CD14-positive monocyte (primary cell): ENCODE measurements at places on chromosomes 3 and 15.
A peak's percentile ranks its signal among the peaks of the same experiment; 100 is the strongest.

- DNase-seq = no peak
These were observed 169.3 kb upstream of the TPM1 start for GRCh38 chr15:62873203-62873602.

GRCh38 chr3:153399636-153400035 is 237.6 kb downstream of the RAP2B start:
- DNase-seq = no peak

DNA sequence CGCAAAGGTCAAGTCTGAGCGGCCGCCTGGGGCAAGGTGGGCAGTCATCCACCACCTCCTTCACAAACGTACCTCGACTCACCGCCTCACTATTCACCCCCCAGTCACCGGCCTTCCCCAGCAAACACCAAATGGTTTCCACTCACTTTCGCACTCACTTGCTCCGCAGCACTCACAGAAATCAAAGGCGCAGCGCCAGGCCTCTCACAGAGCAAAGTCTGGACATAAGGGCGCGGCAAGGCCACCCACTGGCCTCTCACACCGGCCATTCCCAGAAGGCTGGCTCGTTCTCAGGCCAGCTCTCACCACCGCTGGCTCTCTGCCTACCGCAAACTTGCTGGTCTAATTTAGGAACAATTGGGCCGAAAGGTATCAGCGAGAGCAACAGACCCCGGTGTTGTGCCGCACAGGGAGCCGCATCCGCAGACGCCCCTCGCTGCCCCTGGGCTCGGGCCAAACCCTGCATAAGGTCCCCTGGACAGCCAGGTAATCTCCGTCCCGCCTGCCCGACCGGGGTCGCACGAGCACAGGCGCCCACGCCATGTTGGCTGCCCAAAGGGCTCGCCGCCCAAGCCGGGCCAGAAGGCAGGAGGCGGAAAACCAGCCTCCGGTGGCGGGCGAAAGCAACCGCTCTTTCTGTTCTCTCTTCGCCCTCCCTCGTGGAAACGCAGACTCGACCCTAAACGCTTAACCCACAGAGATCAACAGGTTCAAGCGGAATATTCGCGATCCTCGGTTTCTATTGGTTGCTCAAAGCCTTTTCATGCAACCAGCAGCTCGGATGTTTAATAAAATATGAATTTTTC is 2.9 kb downstream of the SHOX2 start:
- DNase-seq = no peak

GRCh38 chr15:41502795-41503668 is 9.4 kb downstream of the ITPKA start:
- DNase-seq = no peak

- DNase-seq = no peak
These were observed 101.0 kb downstream of the ATG7 start for GRCh38 chr3:11373235-11373634.

DNA sequence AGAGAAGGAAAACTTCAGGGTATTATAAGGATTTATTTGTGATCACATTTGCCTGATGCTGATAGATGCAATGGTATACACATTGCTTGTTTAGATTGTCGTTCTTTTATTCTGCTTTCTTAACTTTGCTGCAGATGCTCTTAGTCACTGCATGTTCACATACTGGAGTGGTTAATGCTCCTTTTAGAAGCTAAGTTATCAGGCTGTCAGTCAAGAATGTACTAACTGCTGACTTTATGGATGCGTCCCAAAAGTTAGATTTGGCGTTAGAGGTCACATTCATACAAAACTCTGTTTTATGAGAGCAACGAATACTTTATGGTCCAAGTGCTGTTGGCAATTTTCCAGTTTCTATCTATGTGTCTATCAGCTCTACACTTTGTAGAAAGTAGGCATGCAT is 160.7 kb downstream of the BBX start:
- DNase-seq = no peak

- no peak for DNase-seq
These were observed 16.4 kb downstream of the HDC start for GRCh38 chr15:50248994-50249582.

DNA sequence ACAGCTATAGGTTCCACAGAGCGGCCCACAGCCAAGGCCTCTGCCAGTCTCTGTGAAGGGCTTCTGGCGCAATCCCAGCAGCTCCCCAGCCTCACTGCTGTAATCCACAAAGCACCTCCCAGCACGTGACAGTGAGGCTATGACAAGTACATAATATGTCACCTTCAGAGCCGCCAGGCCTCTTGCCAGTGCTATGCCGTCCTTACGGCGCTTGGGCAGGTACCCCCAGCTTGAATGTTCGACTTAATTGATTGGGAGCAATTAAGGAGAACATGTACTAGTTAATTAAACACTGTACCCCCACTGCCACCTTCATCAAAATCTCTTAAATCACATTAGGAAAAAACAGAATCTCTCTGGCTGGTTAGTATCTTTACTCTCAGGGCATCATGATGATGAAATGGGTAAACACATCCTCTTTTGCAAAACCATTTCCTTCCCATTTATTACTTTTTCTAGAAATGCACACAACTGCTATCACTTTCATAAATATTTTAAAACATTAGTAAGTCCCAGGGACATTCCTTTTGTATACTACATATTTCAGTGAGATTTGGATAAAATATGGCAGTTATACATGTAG is 169.9 kb downstream of the XXYLT1 start:
- DNase-seq = peak; percentile 95

GRCh38 chr3:170095771-170096170 is 58.0 kb downstream of the GPR160 start:
- no peak for DNase-seq

- no peak for DNase-seq
These were observed 81.2 kb downstream of the TLE3 start for GRCh38 chr15:70016511-70016994.

DNA sequence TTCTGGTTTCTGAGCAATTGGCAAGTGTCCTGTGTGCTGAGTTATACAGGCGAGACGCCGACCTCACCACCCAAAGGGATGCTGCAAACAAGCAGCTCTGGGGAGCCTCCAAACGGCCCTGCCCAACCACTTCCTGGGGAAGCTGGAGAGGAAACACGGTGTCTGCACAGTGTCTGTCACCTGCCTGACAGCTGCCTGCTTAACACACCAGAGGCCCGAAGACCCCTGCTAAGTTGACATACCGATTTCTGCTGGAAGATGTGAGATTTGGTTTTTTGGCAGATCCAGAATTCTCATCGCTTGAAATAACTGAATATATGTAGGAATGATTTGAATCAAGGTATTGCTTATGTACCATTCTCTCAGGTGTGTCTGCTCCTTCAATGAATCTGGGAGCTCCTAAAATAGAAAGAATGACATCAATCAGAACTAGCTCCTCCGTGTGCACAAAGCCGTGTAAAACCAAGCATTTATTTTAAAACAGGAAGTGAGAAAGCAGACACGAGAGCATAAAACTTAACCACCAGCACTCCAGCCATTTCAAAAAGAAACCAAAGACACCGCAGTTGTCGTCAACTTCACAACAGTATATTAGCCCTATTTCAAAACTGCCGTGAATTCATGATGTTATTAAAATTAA is 27.2 kb downstream of the LRRC2 start:
- DNase-seq = peak; percentile 70

- DNase-seq = no peak
These were observed 423.6 kb upstream of the ARL6 start for GRCh38 chr3:97340940-97341339.

DNA sequence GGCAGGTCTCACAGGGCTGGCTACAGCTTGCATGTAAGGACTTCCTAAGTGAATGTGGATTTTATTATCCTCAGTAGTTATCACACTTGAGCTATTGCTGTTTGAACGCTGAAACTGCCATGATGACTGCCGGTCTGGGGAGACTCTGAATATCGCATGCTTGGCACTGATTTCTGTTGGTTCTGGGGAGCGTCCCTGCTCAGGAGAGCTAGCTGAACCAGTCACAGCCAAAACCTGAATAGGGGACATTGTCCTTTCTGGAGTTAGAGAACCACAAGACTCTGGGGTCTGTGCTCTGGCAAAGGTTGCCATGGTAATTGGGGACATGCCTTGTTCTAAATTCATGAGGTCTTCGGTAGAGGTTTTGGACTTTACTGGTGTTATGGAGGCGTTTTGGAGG is 30.8 kb downstream of the CMSS1 start:
- no peak for DNase-seq

DNA sequence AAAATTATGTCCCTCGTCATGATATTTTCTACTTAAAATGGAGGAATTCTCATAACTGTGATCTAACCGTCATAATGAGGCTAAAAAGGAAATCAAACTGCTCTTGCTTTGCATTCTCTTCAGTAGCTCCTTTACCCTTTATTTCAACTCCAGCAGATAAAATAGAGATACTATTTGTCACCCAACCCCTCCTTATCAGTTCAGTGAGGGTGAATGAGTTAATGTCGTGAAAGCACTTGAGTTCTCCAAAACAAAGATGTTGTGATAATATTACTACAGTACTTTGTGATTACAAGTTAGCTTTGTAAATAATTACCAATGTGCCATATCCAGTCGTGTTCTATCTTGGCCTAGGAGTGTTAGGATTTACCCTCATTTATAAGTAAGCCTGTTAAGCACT is 63.4 kb upstream of the ANKRD28 start:
- no peak for DNase-seq

DNA sequence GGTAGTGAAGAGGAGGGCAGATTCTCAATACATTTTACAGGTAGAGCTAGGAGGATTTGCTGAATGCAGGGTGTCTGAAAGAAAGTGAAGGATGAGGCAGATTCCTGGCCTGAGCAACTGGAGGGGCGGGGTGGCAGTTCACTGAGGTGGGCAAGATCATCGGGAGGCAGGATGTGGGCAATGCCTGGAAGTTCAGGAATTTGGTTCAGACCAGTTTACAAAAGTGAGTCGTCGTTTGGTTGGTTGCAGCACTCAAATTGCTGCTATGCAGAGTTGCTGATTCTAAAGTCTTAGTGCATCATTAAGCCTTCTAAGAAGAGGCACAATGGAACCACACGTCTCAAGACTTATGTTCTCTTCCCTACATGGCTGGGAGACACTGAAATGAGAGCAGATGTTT is 134.0 kb downstream of the MFSD1 start:
- DNase-seq = no peak

DNA sequence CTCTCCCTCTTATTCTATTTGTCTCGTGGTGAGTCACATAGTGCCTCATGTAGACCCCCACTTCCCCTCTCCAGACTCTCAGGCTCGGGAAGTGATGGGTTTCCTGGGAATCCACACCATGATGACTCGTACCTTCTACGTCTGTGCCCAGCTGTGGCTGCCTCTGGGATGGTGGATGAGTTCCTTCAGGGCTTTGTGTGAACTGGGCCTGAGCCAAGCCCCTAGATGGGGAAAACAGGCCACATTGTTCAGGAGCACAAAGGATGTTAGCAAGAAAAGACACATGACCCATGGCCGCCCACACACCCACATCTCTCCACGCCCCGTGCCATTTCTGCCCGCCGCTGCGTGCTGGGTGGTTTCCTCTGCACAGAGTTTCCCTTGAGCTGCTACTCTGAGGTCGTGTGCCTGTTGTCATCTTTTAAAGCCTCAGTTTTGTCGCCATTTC is 10.5 kb downstream of the ISG20 start:
- peak; percentile 65 for DNase-seq

DNA sequence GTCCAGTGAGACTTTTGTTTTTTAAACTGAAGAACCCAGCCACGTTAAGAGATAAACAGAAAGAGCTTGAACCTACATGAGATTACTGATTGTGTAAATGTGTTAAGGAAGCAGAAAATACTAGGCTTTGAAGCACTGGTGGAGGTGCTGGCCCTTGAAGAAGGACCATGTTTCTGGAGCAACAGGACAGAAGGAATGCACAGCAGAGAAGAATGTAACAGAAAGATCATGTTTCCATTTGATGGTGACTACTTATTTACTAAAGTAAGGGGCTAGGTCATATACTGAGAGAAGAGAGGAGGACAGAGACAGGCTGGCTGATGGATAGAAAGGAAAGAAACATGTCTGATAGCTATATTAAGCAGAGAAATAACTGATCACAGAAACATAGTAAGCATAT is 88.8 kb downstream of the CLASP2 start:
- DNase-seq = no peak

DNA sequence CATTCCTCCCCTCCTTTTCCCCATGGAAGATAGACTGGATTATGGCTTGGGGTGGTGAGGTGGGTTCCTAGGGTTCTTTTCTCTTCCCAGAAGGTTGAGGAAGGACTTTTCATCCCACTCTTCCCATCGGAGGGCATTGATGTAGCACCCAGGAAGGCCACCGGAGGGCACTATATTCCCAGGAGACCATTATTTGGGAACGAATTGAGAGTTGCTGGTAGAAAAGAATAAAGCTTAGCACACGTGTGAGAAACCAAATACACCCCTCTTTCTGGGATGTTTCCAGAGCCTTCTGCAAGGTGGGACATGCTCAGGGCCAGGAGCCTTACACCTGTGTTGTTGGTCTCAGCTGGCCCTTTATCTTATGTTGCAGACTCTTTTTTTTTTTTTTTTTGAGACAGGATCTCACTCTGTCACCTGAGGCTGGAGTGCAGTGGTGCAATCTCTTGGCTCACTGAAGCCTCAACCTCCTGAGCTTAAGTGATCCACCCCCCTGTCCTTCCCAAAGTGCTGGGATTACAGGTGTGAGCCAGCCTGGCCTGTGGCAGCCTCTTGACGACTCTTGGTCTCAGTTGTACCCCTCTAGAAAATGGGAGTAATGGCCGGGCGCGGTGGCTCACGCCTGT is 6.3 kb upstream of the CDC25A start:
- peak; percentile 21 for DNase-seq

DNA sequence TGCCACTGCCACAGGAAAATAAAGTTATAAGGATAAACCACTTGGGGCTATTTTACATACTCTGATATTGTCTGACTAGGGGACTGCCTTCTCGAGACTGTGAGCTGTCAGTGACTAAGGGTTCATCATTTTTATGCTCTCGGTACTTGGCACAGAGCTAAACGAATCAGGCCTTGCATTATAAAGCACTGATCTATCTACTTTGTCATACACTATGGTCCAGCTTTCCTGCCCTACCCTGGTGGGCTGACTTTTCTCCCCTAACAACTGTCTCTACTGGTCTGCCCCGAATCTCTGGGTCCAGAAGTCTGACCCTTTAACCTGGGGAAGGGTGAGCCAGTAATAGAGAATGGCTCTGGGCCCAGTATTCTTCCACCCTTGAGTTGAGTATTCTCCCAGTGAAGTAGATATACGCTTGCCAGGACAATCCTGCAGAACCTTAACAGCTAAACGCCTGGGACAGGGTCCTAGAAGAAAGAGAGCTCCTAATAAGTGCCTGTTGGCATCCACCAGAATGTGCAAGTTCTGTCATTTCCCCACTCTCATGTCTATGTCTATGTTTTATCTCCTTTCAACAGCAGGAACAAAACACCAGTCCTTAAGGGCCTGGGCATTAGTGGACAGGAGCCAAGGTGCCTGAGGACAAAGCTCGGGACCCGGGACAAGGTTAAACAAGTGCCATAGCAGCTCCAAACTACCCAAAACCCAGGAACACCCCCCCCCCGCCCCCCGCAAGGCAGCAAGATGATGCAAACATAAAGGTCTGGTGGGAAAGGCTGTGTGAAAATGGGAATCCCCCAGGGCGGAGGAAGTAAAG is 1.2 kb downstream of the LARP6 start:
- no peak for DNase-seq

GRCh38 chr3:100563228-100563627 is 46.2 kb upstream of the ADGRG7 start:
- DNase-seq = no peak

- DNase-seq = no peak
These were observed 19.4 kb downstream of the ZPLD1 start for GRCh38 chr3:102454181-102454580.

- DNase-seq = no peak
These were observed 50.3 kb upstream of the SLC6A6 start for GRCh38 chr3:14352002-14352627.

GRCh38 chr15:48563934-48564333 is 81.6 kb downstream of the FBN1 start:
- no peak for DNase-seq
